Psoas muscle (tissue), 8 donors: ENCODE measurements at places on chromosomes 6 and 20. TPM values are rescaled to one million over a fixed set of nuclear protein-coding genes. Genes with fewer than 3 reads are reported as not detected.

GRCh38 chr6:41073968-41074691 is 1.4 kb downstream of the NFYA start:
- no peak for DNase-seq

- no peak for DNase-seq
These were observed 18.0 kb downstream of the JARID2 start for GRCh38 chr6:15263780-15264374.

GRCh38 chr6:34589140-34589539 is 33.0 kb upstream of the SPDEF start:
- DNase-seq = no peak

DNA sequence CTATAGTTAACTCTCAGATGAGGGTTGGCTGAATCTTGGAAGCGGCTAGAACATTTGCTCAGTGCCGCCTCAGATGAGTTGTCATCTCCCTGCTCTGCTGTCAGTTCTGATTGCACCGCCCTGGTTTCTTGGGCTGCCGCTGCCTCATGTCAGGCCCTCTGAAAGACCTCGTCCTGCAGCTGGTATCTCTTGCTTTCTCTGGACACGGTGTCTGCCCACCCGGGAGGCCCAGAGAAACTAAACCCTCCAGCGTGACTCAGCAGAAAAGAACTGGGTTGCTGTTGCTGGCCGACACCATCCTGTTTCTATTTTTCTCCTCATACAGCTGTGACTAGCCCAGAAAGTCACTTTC is 355.4 kb downstream of the CD83 start:
- DNase-seq = no peak

DNA sequence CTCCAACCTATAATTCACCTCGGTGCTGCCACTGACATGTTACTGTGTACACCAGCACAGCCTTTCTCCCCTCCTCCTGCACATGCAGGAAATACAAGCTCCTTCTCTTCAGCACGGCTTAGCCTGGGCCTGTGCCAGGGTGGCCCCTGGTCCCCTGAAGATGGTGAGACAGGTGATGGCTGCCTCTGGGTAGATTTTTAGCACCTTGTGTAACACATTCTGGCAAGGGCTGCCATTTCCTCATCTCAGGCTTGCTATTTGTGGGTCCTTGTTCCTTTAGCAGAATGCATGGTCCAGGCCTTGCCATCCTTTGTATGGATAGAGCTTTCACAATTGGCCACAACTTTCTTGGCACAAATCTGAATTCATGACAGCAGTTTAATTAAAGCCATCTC is 151.3 kb downstream of the CDC5L start:
- no peak for DNase-seq

DNA sequence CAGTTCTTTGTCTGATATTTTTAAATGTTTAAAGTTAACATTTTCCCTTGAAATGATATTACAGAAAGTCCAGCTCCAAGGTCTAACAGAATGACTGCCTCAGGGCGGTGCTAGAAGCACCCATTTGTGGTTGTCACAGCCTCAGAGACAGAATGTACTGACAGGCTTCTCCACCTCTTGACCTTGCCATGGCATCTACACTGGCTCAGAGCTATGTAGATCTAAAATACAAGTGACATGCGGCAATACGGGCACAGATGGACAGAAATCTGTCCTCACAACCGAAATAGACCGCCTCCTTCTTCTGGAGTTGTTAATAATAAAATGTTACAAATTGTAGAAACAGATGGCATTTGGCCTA is 167.2 kb upstream of the THEMIS start:
- no peak for DNase-seq

DNA sequence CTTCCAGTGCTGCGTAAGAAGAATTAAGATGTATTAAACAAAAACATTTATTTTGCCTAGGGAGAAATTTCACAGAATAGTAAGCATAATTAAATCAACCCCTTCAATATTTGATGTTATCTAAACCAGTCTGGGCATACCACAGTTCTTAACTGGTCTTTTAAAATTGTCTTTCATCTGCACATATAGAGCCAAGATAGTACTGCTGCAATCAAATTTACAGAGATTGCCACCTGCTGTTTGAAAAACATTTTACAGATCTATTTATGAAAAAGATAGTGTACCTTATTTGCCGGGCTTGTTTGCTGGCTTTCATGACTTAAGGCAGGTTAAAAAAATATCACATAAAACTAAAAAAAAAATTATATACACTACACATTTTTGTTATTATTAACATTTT is 323.2 kb downstream of the ADGRB3 start:
- DNase-seq = no peak

DNA sequence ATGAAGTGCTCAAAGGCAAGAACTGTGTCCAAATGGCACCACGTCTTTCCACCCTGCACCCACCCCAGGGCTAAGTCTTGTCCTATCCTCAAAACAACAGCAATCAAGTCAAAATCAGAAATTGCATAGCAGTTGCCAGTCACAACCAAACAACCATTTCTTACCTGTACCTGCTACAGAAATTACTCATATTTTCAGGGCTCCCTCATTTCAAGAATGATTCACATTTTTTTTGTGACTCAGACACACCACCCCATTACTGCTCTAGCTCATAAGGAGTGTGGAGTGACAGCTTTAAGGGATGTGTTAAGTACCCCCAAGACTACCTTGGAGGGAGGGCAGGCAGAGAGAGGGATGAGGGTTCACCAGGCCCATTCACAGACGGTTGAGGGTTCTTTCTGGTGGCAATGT is 111.7 kb downstream of the TRERF1 start:
- no peak for DNase-seq

GRCh38 chr6:137861550-137862337 is 5.3 kb upstream of the TNFAIP3 start:
- no peak for DNase-seq

- peak; percentile 93 for DNase-seq
These were observed at the start of gene THBD for GRCh38 chr20:23049201-23050075. TSS of gene THBD (minus strand) at chr20:23049672. CDS start at chr20:23049504, 168 bp downstream.

Gene BTNL2
- not detected for polyA plus RNA-seq

Gene ZDHHC14
- polyA plus RNA-seq = 2.5 TPM

Gene ETV7
- 0.06 TPM for polyA plus RNA-seq

Gene LY6G5C
- 1.4 TPM for polyA plus RNA-seq

Gene WASF1
- polyA plus RNA-seq = 5.3 TPM

Gene LCA5
- 0.48 TPM for polyA plus RNA-seq
